Head of caudate nucleus (tissue), 42 donors: ENCODE measurements at places on chromosomes 4 and X.
A peak's percentile ranks its signal among the peaks of the same experiment; 100 is the strongest.

- DNase-seq = no peak
These were observed 744.6 kb upstream of the IGFBP7 start for GRCh38 chr4:57854748-57855147.

DNA sequence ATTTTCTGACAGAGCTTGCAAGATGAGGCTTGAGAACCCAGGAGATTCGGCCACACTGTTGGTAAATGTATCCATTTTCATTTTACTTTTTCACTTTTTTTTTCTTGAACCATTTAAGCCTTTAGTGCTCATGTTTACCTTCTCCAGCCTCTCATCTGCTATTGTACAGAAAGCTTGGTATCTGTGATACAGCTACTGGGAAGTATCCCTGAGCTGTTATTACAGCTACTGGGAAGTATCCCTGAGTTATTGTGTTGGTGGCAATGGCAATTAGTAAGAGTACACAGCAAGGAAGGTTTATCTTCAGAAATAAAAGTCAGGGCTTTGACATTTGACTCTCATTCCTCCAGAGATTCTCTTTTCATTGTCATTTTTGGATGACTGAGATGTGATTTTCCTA lies 11.8 kb downstream of the CTSO start:
- no peak for DNase-seq

DNA sequence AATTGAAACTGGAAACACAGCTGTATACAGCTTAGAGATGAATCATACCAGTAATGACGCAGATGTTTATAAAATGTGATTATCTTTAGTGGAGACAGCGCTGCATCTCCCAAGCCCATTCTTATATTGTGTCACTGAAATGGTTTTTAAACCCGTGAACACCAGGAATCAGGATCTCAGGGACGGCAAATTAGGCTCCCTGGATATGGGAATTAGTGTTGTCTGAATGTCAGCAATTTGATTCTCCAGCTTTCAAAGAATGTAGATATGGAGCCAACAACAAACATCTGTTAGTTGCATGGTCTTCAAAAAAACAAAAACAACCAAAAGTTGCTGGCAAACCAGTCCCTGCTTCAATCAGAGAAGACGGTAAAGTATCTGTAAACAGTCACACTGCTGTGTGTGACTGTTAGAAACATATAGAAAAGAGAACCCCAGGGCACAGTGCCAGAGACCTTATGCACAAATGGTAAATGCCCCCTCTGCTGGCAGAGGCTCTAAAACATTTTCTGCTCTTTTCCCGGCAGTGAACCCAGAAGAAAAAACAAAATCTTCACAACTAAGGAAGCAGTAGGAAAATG lies 351.9 kb upstream of the FTHL17 start:
- DNase-seq = peak; percentile 58

GRCh38 chr4:21888195-21888976 lies 60.2 kb downstream of the KCNIP4 start:
- no peak for DNase-seq

- DNase-seq = no peak
These were observed 57.4 kb downstream of the CC2D2A start for GRCh38 chr4:15526924-15527592.

DNA sequence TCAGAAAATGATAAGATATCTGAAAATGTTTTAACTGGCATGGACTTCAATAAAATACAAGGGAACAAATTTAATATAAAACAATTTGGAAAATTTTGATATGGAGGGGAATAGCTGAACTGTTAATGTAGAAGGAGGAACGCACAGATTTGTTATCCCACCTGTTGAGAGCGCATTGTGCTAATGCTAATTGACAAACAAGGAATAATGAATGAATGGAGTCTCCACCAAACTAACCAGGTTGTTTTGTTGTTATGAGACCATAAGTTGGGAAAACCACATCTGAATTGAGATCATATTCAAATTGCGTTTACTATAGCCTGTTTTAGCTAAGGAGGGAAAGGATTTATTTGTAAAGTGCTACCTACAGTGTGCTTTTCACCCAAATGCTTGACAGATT lies 195.6 kb downstream of the ADGRL3 start:
- no peak for DNase-seq

DNA sequence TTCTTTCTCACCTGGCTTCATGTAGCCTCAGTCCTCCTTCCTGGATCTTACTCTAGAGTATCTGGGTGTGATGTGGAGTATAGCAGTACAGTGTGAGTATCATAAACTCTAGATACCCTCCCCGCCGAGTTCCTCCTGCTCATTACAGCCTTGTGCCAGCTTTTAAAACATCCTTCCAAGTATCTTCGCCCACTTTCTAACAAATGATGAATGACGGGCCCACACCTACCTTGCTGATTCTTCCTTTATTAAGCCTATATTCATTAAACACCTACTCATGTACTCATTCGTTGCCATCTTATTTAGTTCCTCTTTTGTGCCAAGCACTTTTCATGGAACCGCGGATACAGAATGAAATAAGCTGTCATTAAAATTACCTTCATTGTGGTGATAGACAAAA lies 1585.3 kb upstream of the TENM3 start:
- DNase-seq = peak; percentile 57

DNA sequence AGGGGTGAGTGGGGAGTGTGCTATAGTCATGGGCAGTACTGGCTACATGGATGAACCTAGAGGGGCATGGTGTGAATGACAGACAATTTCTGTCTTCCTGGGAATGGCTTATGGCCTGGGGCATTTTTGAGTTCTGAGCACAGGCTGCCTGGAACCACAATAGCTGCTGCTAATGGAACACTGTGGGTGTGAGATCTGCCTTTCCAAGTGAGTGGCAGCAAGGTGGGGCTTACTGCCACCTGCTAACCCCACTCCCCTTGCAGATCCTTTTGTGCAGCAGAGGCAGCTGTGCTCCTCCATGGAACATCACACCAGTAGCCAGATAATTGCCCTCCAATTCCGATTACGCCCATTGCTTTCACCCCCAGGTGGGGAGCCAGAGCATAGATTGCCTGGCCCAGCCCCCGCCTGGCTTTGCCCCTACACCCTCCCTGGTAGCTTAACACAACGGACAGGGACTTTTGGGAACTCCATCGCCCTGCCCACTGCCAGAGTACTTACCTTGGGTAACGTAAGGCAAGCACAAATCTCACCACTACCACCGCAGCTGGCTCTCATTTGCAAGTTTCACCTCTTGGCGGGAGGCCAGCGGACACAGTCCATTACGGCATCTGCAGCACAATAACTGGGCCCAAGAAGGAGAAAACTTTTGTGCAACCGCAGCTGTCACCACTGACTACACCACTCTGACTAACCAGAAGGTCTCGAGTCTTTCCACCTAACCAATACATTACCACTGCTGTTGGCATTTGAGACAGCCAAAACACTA lies 421.2 kb upstream of the NWD2 start:
- DNase-seq = no peak

DNA sequence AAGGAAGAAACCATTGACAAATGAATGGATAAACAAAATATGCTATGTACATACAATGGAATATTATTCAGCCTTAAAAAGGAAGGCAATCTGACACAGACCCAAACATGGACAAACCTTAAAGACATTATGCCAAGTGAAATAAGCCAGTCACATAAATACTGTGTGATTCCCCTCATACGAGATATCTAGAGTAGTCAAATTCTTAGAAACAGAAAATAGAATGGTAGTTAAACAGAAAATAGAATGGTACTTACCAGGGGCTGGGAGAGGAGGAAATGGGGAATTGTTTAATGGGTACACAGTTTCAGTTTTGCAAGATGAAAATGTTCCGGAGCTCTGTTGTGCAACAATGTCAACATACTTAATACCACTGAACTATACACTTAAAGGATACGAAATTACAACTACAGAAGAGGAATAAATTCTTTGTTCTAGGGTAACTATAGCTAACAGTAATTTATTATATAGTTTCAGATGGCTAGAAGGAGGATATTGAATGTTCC lies 47.8 kb upstream of the DUSP21 start:
- DNase-seq = no peak

DNA sequence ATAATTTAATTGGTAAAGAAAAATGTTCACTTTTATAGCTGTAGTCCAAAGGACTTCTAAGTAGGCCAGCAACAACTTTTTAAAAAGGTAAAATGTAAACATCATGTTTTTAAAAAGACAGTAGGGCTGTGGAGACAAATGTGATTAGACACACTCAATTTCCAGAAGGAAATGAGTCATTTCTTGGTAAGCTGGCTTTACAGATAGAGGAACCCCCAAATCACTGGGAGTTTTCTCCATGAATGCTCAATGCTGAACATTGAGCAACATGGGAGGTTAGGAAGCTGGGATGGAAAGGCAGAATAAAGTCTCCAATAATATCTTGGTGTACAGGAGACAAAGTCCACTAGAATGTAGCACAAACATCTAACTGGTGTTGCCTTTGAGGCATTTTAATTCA lies 121.3 kb downstream of the NWD2 start:
- no peak for DNase-seq

DNA sequence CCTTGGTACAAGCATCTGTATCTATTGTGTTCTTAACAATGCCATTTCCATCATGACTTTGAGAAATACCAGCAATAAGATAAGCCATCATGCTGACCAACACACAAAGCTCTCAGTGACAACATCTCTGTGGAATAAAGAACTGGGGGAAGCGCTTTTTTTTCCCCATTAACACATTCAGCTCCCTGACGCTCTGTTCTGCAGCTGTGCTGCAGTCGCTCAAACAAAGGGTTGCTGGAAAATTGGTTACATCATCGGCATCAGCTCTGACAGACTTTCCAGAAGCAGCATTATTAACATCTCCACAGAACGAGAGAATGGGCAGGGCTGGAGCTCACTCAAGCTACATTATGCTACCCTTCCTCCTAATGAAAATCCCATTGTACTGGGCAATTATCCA lies 39.9 kb downstream of the DCX start:
- no peak for DNase-seq

DNA sequence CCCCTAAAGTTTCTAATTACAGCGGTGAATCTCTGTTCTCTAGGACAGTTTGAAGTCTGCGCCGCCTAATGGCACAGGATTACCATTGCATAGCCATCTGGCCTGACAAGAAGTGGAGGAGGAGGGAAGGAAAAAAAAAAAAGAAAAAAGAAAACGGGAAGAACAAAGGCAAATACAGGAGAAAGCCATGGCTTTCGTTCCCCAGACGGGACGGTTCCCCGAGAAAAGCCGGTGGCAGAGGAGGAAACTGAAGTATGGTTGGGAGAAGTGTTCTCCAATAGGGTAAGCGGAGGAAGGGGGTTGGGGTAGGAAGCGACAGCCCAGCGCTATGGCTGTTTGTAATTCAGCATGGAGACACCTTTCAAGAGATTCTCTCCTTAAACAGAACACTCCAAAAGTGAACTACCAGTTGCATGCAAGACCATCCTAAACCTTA lies 80.8 kb downstream of the HMGN5 start:
- peak; percentile 30 for DNase-seq

GRCh38 chrX:21528076-21528475 lies 130.1 kb downstream of the KLHL34 start:
- DNase-seq = no peak

DNA sequence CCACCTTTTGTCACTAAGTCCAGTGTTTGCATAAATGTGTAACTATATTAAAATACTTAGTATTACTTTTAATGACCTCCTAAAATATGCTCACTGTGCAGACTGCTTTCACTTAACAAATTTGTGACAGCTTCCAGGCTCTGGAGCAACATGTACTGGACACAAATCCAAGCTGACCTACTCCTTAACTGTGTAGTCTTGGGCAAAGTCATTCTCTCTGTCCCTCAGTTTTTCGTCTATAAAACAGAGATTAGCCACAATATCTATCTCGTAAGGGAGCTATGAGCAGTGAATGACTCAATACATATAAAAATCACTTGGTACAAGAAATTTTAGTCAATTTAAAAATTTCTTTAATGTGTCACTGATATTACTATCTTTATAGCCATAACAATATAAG lies 20.4 kb upstream of the RAB40A start:
- DNase-seq = no peak

- DNase-seq = no peak
These were observed 494.1 kb downstream of the INPP4B start for GRCh38 chr4:142351958-142352357.

DNA sequence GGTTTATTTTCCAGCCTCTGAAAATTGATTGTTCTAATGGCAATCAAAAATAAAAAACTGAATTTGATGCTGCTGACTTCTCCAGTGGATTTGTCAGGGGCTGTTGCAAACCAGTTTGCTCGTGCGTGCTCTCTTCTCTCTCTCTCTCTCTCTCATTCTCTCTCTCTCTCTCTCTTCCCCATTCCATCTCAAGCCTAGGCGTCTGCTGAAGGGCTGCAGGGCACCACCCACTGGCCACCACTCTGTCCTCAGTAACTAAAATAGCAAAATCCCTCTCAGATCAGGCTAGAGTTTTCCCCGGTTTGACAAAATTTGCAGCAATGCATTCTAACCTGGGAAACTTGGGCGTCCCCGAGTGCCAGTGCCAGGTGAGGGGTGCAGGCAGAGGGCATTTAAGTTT lies 19.4 kb downstream of the NKX6-1 start:
- no peak for DNase-seq

DNA sequence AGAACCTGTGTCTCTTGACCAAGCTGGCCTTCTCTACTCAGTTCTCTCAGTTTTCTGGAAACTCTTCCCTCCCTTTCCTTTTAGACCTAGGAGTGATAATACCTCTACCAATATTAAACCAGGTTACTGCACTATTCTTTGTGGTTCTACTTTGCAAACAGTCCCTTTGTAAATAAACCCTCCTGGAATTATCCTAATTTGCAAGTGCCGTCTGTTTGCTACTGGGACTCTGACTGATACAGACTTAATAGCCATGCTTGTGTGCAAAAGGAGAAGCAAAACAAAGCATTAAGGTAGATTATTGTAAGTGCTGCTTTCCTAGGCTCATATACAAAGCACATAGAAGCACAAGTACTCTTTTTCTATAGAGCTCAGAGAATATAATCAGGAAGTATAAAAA lies 507.0 kb downstream of the INPP4B start:
- no peak for DNase-seq

DNA sequence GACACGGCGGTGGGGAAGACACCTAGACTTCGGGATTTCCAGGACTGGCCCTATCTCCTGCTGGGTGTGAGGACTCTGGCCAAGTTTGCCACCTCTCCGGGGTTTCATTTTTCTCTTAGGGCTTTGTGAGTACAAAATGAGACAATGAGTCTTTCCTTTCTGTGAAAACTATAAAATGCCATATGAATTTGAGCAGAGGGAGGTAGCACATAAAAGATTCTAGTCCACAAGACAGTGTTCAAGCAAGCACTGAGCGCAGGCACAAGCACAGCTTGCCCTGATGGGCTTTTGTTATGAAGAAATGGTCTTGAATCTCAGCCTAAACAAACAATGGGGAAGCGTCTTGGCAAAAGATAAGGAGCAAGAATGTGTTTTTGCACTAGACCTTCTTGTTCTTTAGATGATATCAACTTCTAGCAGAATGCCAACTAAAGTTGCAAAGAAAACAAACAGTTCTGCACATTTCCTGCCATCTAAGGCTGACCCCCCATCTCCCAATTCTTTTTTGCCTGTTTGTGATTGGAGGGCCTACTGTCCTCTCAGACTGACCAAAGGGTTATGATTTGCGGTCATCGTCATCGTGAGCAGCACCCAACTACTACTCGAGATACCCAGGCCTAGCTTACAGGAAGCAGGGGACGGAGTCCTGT lies 73.0 kb upstream of the ZNF518B start:
- DNase-seq = no peak
